ENCODE measurements at places on chromosomes 16 and 17. TPM values are rescaled to one million over a fixed set of nuclear protein-coding genes. Genes with fewer than 3 reads are reported as not detected.

Gene NEURL4
- 46.5 TPM for total RNA-seq

Gene SPATA33
- 21.0 TPM for total RNA-seq

Gene KRTAP4-3
- not detected for total RNA-seq

Gene PTGES3L
- 0.70 TPM for total RNA-seq

Gene RHBDL3
- 0.25 TPM for total RNA-seq

Gene TP53TG3B
- not detected for total RNA-seq

Gene KRT12
- not detected for total RNA-seq

Gene SOX15
- 124 TPM for total RNA-seq

Gene EDC4
- total RNA-seq = 48.8 TPM

Gene LITAFD
- total RNA-seq = not detected

Gene CD300H
- not detected for total RNA-seq

Gene KCNJ16
- total RNA-seq = not detected

Gene KCTD2
- total RNA-seq = 18.4 TPM

Gene TBC1D16
- total RNA-seq = 44.1 TPM

Gene ZFP3
- 4.5 TPM for total RNA-seq

Gene CMTM4
- 81.3 TPM for total RNA-seq

Gene ADAT1
- total RNA-seq = 57.9 TPM

Gene KRTAP9-9
- not detected for total RNA-seq

Gene ALOX15
- 1.8 TPM for total RNA-seq

Gene P2RX1
- total RNA-seq = not detected

Gene MYH13
- total RNA-seq = not detected

Gene PRSS53
- 9.2 TPM for total RNA-seq

Gene CRHR1
- not detected for total RNA-seq

Gene TP53TG3
- total RNA-seq = not detected

All from PC-9 (cell line).